ENCODE measurements at places on chromosomes 7 and 10.

DNA sequence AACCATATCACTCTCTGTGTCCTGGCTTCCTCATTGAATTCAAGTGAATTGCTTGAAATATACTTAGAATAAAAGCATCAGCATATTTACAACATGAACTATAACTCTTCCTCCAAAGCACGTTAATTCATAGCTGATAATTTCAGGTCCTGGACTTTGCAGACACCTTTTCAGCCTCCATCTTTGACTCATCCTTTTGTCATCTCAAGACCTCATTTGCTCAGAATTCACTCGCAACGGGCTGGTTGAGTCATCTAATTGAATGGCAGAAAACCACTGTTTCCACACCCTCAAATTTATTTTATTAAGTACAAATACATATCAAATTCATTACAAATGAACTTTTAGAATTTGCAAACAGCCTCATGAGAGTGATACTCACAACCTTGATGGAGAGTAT, 545.7 kb downstream of the GATA3 start:
- DNase-seq, result no peak

- DNase-seq, result no peak
These were observed 106.1 kb upstream of the LRRTM3 start for GRCh38 chr10:66819691-66820090.

- DNase-seq, result no peak
These were observed 400.7 kb downstream of the TCERG1L start for GRCh38 chr10:130910848-130911247.

GRCh38 chr7:151427705-151428377, 12.1 kb downstream of the CRYGN start:
- peak; percentile 34 for DNase-seq

GRCh38 chr10:104608091-104608828, 32.8 kb upstream of the SORCS3 start:
- no peak for DNase-seq

DNA sequence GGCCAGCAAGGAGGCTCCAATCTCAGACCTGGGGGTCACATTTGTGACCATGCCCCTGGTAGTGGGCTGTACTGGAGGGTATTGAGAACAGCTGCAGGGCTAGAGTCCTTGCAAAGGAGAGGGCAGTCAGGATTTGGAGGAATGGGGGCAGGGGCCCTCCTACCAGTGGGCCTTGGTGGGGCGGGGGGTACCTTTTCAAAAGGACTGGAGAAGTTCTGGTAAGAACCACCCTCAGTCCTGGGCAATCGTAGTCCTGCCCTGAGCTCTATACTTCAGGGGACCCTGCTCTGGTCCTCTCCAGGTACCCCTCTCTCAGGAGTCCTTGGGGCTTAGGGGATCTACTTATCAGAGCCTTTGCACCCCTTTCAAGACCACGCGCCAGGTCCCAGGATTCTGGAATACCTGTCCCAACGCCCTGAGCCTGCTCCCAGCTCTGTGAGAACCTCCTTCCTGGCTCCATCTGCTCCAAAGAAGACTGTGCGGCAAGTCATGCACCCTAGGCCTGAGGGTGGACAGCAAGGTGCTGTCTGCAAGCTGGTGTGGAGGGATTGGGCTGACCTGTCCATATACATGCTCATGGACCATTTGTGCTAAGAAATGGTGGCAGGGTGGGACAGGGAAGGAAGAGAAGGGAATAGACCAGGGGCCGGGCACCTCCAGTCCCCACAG, 134.1 kb upstream of the EEPD1 start:
- no peak for DNase-seq

DNA sequence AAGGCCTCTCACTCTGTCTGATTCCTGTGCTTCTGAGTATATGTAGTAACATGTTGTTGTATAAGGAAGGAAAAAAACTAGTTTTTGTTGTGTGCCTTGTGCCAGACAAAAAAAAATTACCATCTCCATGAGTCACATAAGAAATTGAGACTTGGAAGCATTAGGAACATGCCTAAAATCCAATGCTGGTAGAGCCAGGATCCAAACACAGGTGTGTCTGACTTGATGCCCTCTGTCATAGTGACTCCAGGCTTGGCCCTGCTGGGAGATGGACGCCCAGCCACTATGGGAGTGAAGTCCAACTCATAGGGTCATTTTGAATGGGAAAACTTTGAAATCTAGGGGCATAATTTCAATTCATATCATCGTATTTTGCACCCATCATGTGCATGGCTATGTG, 38.0 kb downstream of the PYROXD2 start:
- DNase-seq, result no peak

- no peak for DNase-seq
These were observed 34.8 kb downstream of the SLC25A13 start for GRCh38 chr7:96287132-96287531.

DNA sequence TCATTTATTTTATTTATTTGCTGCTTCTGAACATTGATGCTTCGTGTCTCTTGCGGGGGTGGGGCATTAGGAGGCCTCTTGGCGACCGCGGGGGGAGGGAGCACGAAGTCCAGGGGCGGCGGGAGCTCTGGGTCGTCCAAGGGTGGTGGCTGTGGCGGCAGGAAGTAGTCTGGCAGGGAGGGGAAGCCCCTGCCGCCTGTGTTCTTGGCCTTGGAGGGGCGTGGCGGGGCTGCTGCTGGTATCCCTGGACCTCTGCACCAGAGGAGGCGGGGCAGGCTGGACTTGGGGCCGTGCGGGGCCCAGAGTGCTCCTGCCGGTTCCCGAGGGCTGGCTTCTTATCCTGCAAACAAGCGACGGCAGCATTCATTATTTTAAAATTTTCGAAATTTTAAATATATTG, 70.5 kb upstream of the ABI1 start:
- no peak for DNase-seq

DNA sequence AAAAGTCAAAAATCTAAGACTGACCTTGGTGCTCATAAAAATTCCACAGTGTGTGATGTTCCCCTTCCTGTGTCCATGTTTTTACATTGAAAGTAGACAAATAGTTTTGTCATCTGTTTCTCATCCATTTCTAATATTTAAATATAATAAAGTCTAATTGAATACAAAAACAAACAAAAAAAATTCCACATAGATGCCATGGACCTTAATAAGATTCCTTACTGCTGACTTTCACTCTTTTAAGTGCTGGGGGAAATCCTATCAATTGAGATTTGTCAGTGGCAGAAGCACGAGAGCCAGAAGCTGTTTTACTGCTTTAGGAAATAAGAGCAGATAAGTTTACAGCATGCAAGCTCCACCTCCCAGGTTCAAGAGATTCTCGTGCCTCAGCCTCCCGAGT, 310.0 kb downstream of the ABCA13 start:
- DNase-seq, result no peak

DNA sequence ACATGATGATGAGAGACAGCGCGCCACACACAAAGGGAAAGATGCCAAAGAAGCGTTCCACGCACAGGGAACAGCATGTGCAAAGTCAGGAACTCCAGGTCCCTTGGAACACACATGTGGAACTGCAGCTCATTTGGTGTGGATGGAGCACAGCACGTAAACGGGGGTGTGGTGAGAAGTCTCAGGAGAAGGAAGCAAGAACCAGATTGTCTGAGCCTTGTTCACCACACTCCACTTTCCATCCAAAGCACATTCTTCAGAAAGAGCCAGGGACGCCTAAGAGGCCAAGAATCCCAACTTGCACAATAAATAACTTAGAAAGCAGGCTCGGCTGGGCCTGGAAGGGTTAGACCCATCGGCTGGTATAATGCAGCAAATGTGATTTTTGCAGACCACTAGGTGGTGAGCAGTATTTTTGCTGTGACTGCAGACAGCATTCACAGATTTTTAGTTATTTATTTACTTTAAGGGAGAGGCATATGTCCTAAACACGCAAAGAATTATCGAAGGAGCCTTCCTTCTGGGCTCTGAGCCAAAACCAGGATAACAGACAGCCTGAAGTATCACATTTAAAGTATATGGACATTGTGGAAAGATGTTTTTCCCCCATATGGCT, 27.9 kb upstream of the ASCC1 start:
- no peak for DNase-seq

- DNase-seq, result no peak
These were observed 486.0 kb upstream of the GALNT17 start for GRCh38 chr7:70645876-70646351.

- no peak for DNase-seq
These were observed 468.6 kb upstream of the ZMIZ1 start for GRCh38 chr10:78600121-78600665.

DNA sequence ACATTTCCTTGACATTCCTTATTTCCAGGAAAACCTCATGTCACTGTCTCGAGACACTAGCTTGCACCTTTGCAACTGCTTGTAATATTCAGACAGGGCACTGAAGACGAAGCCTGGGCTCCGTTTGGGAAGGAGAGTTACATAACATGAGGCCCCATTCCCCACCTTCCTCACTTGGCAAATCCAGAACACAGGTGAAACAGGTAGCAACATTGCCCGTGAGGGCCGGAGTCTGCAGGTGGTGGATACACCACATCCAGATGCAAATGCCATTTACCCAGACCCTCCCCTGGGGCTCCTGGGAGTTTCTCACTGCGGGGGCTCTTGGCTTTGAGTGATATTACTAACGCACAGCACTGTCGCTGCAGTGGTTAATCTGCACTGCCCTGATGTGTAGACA, 491.0 kb downstream of the PTPRN2 start:
- no peak for DNase-seq
